H4 (cell line): ENCODE measurements at places on chromosomes 12 and 14. TPM values are rescaled to one million over a fixed set of nuclear protein-coding genes. Genes with fewer than 3 reads are reported as not detected.

Gene LGALS3
- total RNA-seq, result 77.5 and 79.4 TPM in 2 replicates

DNA sequence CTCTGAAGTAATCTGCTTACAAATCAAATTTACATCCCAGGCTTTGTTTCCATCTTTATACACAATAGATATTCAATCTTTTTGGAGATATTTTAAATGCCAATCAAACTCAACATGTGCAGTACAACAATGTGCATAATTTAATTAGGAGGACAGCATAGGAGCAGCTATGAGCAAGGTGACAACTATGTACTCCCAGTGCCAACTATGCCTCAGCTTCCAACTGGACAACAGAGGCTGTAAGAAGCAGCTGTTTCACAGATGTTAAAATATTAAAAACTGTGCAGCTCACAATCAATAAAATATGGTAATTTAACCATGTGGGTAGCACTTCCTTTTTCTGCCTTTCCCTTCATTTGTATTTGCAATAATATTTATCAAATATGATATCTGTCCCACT lies 99.9 kb downstream of the ST8SIA1 start:
- no peak for DNase-seq

GRCh38 chr12:111213561-111213960 lies 155.3 kb downstream of the PHETA1 start:
- DNase-seq, result no peak

DNA sequence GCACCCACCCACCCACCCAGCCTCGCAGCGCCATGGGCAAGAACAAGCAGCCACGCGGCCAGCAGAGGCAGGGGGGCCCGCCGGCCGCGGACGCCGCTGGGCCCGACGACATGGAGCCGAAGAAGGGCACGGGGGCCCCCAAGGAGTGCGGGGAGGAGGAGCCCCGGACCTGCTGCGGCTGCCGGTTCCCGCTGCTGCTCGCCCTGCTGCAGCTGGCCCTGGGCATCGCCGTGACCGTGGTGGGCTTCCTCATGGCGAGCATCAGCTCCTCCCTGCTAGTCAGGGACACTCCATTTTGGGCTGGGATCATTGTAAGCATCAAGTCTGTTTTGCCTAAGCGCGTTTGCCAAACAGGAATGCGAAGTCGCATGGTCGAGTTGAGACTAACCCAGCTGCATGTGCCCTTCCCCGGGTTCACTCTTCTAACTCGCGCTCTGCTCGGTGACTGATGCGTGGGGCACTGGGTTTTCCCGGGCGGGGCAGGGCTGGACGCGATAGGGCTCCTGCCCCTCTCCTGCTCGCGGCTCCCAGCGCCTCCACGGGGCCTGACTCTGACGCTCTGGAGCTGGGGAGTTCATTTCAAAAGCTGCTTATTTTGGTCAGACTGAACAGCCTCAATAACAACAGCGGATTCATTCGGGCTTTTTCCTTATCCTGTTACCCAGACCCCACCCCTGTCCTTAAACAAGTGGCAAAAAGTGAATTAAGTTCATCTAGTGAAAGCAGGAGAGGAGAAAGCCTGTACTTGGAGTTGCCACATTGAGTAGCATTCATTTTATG lies 458 bp downstream of the SSPN start:
- no peak for DNase-seq

Gene KRT83
- total RNA-seq, result not detected in 2 replicates

DNA sequence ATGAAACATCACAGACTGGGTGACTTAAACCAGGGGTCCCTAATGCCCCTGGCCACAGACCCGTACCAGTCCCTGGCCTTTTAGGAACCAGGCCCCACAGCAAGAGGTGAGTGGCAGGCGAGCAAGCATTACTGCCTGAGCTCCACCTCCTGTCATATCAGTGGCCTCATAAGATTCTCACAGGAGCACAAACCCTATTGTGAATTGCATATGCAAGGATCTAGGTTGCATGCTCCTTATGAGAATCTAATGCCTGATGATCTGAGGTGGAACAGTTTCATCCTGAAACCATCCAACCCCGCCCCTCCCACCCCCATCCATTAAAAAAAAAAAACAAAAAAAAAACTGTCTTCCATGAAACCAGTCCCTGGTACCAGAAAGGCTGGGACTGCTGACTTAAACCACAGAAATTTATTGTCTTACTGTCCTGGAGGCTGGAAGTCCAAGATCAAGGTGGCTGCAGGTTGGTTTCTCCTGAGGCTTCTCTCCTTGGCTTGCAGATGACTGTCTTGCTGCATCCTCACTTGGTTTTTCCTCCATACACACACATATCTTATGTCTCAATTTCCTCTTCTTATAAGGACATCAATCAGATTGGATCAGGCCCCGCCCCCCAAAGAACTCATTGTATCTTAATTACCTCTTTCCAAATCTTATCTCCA lies 235.9 kb downstream of the CHST11 start:
- DNase-seq, result no peak

Gene RND1
- total RNA-seq, result 0.06 and 0.14 TPM in 2 replicates

DNA sequence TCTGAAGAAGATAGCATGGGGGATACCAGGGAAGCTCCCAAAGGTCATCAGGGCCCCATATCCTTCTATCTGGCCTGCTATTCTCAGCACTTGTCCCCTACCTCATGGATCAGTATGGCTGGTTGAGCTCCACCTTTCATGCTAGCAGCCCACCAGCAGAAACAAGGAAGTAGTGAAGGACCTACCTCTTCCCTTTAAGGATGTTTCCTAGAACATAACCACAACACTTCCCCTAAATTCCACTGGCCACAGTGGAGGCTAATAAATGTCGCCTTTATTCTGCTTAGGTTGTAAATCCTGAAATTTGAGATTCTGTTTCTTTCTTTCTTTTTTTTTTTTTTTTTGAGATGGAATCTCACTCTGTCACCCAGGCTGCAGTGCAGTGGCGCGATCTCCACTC lies 128.6 kb upstream of the PARP11 start:
- no peak for DNase-seq
